Hematopoietic multipotent progenitor cell treated with erythropoietin and hydrocortisone succinate and interleukin-3 and kit ligand, for 15 days (in vitro differentiated cells): ENCODE measurements at places on chromosomes 13 and 19.
A peak's percentile ranks its signal among the peaks of the same experiment; 100 is the strongest.

DNA sequence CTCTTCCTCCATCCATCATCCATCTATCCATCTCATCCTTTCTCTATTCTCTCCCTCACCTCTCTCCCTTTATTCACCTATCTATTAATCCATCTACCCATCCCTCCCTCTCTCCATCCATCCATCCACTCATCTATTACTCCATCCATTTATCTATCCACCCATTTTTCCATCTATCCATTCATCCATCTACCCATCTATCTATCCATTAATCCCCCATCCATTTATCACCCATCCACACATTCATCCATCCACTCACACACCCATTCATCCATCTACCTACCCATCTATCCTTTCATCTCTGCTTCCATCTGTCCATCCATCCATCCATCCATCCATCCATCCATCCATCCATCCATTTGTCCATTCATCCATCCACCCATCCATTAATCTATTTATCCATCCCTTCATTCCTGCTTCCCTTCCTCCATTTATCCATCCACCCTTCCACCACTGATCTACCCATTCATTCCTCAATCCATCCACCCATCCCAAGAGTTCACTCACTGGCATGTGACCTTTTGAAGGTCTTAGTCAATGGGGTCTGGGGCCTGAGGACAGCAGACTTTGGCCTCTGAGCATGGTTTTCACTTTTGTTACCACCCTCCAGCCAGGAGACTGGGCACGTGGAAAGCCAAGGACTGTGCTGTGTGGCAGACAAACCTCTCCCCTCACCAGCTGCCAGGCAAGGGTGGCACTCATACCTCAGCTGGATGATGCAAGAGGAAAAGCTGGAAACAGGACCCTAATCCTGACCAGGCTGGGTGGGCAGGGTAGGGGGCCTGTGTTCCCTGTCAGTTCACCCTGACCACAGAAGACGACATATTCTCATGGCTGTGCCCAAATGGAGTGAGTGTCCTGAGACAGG is 126.7 kb downstream of the URI1 start:
- DNase-seq, result no peak

GRCh38 chr13:58804832-58805231 is 1173.3 kb downstream of the PCDH17 start:
- DNase-seq, result no peak

DNA sequence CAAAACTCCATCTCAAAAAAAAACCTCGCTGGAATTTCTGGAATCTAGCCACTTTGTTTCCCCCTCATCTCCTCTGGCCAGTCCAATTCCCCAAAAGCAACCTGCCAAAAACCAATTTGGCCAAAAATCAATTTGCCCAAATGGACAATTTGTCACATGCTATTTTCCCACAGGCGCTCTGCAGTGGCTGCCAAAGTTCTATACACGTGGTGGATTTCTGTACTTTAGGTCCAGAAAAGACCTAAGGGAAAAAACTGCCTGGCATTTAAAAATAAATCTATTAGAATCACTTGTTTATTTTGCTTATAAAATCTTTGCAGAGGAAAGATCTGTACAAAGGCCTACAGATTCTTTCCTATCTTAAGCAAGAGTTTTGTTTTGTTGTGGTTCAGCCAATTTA is 79.4 kb downstream of the MAP4K1 start:
- DNase-seq, result no peak

- no peak for DNase-seq
Observed at GRCh38 chr19:28847468-28847867, 365.5 kb downstream of the UQCRFS1 start.

DNA sequence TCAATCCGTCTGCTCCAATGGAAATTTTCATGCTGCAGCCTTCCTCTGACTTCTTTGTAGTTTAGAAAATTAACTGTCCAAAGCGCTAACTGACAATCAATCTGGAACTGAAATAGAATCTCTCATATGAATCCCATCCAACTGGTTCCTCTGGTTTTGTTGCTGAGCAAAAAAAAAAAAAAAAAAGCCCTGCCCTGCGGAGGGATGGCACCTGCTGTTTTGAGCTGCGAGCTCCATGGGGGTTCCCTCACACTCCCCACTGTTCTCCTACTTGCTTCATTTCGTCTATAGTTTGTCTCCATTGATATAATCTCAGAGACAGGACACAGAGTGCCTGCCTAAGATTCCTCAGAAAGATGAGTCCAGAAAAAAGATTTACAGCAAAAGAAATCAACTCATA is 33.4 kb downstream of the FAAP24 start:
- no peak for DNase-seq

GRCh38 chr19:12194827-12195731 is 32.2 kb downstream of the ZNF136 start:
- no peak for DNase-seq

- DNase-seq, result no peak
Observed at GRCh38 chr19:17136021-17136420, 60.4 kb downstream of the MYO9B start.

GRCh38 chr13:101579281-101579802 is 126.9 kb downstream of the ITGBL1 start:
- DNase-seq, result no peak

GRCh38 chr13:89755729-89756492 is 1591.6 kb upstream of the MIR17HG start:
- DNase-seq, result no peak

DNA sequence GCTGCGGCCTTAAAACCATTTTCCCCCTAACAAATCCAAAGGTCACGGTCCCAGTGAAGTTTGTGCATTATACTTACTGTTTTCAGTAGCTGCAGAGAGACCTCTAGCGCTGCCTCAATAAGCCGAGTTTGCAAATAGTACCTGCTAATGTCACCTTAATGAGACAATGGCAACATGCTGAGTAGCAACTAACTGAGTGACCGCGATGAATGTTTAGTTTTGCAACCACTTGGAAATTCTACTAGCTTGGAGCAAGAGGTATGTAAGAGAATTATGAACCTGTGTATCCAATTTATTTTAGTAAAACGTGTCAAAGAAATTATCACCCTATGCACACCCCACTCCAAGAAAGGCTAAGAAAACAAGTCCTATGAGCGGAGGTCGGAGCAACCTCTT is 1.2 kb downstream of the KPNA3 start:
- peak; percentile 42 for DNase-seq

DNA sequence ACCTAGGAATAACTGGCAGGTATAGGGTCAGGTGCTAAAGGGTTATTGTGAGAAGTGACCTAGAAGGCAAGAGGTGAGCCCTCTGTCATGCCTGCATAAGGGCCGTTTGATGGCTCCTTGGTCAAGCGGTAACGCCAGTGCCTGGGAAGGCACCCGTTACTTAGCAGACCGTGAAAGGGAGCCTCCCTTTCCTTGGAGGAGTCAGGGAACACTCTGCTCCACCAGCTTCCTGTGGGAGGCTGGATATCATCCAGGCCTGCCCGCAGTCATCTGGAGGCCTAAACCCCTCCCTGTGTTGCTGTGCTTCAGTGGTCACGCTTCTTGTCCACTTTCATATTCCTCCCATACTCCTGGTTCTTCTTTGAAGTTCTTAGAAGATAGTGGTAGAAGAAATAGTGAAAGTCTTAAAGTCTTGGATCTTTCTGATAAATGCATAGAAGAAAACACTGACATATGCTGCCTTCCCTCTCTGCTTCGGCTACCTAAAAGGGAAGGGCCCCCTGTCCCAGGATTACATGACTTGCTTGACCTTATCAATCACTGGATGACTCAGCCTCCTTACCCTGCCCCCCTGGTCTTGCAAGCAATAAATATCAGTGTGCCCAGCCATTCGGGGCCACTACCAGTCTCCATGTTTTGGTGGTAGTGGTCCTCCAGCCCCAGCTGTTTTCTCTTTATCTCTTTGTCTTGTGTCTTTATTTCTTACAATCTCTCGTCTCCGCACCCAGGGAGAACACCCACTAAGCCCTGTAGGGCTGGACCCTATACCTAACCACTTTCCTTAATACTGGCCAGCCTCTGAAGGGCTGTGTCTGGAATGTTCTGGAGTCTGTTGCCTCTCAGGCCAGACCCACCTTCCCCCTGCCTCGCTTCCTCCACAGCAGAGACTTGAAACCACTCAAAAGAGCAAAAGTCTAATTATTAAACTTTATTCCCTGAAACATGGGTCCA is 16.1 kb upstream of the ABCC4 start:
- peak; percentile 69 for DNase-seq

DNA sequence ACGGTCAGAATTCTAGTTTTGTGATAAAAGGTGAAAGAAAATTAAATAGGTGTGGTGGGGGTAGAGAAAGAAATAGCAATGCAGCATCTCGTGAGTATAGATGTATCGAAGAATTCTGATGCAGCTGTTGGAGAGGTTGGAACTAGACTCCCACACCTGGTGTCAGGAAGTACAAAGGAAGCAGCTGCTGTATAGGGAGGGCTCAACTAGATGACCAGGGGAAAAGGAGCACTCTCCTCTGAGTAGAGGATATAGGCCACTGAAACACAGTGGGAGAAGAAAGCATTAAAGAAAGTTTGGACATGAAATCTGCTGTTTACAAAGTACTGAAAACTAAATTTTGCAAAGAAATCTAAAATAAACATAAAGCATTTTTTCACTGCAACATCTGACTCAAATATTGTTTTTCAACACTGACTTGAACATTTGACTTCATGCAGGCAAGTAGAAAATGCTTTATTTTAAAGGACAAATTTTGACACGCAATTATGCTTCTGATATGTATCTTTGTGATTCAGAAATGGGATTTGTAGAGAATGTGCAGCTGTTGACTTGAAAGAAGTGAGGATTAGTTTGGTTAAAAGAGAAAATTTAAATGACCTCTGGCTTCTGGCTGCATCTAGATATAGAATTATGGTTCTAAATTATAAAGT is 82.2 kb downstream of the MIPEP start:
- DNase-seq, result no peak

GRCh38 chr19:51263808-51264207 is 12.9 kb downstream of the SIGLECL1 start:
- DNase-seq, result no peak

- DNase-seq, result no peak
Observed at GRCh38 chr13:29905845-29906244, 55.4 kb upstream of the UBL3 start.
